ENCODE measurements at places on chromosomes 1 and 21.

DNA sequence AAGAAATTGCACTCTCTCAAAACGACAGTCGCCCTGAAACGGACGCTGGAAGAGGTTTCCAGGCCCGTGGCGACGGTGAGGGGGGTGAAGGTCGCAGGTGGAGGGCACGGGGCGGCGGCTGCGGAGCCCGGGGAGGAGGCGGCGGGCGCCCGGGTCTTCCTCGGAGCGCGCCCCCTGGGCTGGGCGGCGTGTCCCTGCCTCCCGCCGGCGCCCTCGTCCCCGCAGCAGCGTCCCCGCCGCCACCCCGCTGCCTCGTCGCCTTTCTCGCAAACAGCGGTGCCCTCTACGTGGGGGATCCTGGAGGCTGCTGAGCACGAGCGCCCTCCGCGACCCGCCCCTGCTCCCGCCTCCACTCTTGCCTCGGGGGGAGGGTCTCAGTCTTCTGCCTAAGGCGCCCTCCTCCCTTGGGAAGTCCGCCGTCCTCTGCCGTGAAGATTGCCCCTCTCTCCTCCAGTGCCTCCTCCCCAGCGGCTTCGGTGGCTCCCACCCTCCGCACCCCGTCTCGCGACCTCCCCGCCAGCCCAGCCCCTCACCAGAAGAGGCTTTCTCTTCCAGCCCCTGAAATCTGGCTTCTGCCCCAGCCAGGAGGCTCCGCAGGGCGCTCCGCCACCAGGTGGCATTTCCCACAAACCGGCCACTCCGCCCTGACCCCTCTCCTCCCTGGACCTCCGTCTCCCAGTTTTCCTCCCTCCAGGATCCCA lies 227.4 kb downstream of the SDCCAG8 start:
- no peak for DNase-seq

GRCh38 chr1:25922971-25923552 lies 16.8 kb upstream of the STMN1 start:
- no peak for DNase-seq

DNA sequence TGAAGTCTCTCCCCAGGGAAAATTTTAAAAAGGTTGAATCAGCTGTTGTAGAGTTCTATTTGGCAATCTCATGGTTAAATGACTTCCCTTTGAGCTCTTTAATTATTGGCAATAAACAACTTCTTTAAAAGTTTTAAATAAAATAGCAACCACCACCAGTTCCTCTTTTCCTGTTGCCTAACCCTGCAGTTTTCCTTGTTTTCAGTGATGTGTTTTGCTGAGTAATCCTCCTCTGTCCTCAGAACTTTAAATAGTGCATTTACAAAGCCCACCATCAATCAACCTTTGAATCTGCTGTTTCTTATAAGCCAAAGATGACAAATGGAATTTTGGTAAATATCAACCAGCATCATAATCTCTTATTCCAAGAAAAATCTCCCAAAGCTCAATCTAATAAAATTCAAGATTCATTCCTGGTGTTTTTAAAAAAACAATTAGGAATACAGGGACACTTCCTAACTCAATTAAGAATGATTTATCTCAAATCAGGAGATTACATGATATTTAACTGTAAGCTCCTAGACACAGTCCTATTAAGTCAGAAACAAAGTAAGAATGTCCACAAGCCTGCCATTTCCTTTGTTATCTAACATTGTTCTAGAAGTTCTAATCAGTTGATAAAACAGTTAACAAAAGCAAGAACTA lies 14.8 kb downstream of the AVPR1B start:
- DNase-seq, result no peak

GRCh38 chr1:208834381-208835096 lies 590.4 kb upstream of the PLXNA2 start:
- no peak for DNase-seq

GRCh38 chr1:228378090-228378872 lies 28.4 kb downstream of the TRIM11 start:
- DNase-seq, result no peak

GRCh38 chr1:179228783-179229213 lies 679 bp downstream of the ABL2 start:
- DNase-seq, result peak; percentile 58

- no peak for DNase-seq
These were observed 179.7 kb upstream of the C1orf174 start for GRCh38 chr1:4079815-4080214.

GRCh38 chr1:234724516-234725176 lies 114.7 kb upstream of the IRF2BP2 start:
- DNase-seq, result peak; percentile 5

DNA sequence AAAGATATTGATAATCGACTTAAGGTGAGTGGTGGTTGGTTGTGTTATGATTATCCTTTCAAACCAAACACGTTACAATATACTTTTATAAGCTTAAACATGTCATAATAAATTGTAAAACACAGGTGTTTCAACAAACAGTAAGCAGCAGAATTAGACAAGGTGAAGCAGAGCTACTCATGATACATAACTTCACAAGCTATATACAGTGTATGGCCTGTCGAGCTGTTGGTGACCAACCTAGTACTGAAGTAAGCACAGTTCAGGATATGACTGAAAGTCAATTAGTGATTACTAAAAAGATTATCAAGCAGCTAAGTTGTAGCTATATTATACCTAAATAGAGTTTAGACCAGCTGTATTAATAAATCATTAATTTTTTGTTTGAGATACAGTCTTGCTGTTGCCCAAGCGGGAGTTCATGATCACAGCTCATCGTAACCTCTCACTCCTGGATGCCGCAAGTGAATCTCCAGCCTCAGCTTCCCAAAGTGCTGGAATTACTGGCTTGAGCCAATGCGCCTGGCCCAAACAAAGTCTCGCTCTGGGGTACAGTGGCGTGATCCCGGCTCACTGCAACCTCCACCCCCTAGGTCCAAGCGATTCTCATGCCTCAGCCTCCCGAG lies 148.1 kb downstream of the EIF4G3 start:
- no peak for DNase-seq

DNA sequence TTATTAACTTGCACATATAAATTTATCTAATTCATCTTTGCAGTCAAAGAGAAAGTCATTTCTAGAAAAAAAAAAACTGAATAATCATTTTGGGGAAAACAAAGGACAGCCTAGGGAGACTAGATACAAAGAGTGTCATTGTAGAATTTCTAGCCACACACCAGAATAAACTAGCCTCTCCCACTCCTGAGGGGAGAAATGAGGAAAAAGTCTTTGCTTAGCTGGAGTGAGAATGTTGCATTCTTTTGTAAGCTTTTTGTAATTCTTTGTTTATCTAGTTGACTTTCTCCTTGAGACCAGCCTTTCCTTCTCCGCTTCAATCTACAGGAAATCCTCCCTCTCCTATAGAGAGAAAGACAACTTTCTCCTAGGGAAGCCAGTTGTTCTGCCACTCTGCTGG lies 15.9 kb upstream of the CGN start:
- DNase-seq, result no peak

DNA sequence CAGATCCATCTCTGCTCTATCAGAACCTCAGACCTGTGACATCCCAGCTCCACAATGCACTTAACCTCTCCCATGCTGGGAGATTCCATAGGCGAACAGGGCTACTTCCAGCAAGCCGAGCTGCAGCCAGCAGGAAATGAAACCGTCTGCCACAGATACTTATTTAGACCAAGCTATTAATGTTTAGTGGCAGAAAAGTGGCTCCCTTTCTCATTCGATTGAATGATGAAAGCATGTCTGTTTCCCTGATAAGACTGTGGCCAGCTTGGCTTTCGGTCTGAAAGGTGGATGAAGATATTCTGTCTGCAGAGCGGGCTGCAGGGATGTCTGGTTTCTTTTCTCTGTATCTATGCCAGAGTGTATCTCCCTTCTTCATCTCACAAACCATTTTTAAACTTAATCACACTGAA lies 146.4 kb downstream of the GREM2 start:
- DNase-seq, result no peak

DNA sequence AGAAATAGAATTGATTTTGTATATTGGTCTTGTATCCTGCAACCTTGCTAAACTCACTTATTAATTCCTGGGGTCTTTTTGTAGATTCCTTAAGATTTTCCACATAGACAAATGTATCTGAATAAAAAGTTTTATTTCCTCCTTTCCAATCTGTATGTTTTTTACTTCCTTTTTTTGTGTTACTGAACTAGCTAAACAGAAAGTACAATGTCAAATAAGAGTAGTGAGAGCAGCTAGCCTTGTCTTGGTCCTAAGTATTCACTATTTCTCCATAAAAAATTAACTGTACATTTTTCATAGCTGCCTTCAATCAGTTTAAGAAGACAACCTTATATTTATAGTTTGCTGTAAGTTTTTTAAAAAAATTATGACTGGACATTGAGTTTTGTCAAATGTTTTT lies 74.9 kb downstream of the FASLG start:
- DNase-seq, result no peak

GRCh38 chr1:21762022-21762404 lies 20.9 kb downstream of the USP48 start:
- no peak for DNase-seq

- DNase-seq, result peak; percentile 61
These were observed 159.8 kb downstream of the RUNX1 start for GRCh38 chr21:34889320-34889675.

GRCh38 chr1:94832446-94832845 lies 12.3 kb downstream of the SLC44A3 start:
- DNase-seq, result no peak

GRCh38 chr1:168338589-168339503 lies 58.2 kb downstream of the TBX19 start:
- DNase-seq, result no peak

DNA sequence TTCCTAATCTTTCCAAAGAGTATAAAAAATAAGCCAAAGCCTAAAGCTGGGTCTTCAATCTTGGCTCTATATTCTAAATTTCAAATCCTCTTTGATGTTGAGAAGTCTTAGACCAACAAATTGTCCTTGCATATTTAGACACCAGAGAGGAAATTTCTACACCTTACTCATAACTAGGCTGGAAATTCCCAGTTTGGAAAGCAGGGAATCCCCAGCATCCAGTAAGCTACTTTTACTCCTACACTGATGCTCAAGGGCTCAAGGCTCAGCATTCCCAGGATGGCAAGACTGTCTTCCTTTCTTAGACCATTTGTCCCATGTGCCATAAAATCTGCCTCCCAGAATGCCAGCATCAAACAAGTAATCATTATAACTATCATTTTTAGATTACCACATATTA lies 28.3 kb downstream of the PRDX6 start:
- no peak for DNase-seq

DNA sequence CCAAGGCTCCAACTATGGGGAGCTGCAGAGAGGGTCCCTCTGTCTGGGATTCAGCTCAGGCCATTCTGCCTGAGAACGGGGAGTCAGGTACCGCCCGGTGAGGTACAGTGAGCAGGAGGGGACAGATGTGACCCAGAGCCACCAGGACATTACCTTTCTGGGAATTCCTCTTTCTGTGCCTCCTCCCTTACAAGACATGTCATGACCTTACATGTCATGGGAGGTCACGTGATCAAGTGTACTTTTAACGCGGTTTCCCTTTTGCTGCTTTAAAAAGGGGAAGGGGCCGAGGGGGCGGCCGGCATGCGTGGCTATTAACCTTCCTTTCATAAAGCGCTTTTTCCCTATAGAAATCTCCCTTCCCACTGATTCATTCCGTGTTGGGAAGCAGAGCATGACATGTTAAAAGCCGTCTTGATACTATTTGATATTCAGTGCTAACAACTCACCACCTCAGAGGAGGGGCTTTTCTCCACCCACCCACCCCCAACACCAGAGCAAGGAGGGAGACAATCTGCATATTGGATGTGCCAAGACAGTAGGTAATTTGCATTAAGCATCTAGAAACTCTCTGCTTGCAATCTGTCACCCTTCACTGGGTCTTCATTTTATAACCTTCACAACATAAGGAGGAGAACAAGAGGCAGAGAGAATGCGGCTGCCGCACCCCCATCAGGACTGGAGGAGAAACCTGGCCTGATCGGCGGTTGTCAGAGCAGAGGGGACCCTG lies 113.6 kb upstream of the VAMP3 start:
- no peak for DNase-seq

DNA sequence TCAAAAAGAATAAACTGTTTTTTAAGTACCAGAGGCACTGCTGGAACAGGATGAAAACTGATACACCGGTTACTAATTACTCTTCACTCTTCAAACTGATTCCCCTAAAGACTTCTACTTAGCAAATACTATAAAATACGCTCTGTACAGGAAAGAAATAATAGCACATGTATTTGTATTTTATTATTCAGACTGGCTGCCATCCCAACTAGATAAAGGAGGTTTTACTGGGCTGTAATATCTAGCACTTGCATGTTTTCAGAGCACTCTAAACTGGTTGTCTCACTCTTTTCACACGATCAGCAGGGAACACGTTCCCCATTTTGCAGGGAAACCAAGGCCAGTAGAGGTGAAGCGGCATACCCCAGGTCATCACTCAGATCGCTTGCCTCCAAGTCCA lies 9.2 kb downstream of the SMIM12 start:
- no peak for DNase-seq

DNA sequence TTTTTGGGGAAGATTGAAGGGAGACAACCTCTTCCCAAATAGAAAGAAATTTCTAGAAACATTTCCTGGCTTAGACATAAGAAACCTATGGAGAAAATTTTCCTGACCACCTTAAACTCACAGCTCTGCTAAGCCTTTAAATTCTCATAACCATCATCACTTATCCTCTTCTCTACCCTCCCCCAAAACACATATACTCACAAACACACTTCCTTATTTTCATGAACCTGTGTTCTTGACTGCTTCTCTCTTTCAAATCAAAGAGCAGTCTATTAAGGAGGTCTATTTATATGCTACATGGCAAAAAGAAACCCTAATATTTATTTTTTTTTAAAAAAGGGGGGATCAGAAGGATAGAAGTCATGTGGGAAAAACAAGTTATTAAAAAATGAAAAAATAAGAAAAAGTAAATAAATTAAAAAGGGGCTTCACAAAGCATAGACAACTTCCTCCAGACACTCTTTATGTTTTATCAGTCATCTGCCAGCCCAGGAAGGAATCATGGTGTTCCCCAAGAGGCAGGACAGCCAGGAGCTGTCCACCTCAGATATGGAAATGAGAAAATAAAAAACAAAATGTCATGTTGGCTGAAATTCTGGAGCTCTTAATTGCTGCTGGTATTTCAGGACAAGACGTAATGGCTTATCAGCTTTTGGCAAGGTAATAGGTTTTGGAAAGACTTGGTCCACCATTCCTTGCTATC lies 12.8 kb upstream of the RGS2 start:
- DNase-seq, result no peak

DNA sequence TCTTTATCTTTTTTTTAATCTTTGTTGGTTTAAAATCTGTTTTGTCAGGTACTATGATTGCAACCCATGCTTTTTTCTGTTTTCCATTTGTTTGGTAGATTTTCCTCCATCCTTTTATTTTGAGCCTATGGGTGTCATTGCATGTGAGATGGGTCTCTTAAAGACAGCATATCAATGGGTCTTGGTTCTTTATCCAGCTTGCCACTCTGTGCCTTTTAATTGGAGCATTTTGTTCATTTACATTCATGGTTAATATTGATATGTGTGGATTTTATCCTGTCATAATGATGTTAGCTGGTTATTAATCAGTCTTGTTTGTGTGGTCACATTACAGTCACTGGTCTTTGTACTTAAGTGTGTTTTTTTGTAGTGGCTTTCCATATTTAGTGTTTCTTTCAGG lies 159.9 kb downstream of the CENPF start:
- no peak for DNase-seq

GRCh38 chr1:147912553-147912952 lies 10.0 kb downstream of the GJA8 start:
- no peak for DNase-seq

Data from RKO (cell line).